ENCODE measurements at places on chromosomes 3 and 15. TPM values are rescaled to one million over a fixed set of nuclear protein-coding genes. Genes with fewer than 3 reads are reported as not detected.

Gene RNF7
- total RNA-seq: 69.3 TPM

Gene STIMATE
- 42.4 TPM for total RNA-seq

Gene JAGN1
- 23.8 TPM for total RNA-seq

Gene SLC28A2
- total RNA-seq: 0.21 TPM

Gene TRMT10C
- 17.4 TPM for total RNA-seq

Gene IL16
- total RNA-seq: 34.6 TPM

Gene KLHL40
- total RNA-seq: not detected

- H3K4me3 ChIP-seq: no peak overlapping the region
- no peaks in the 10 kb centered on the region for H3K27me3 ChIP-seq
- no peak overlapping the region for H3K27ac ChIP-seq
- H3K4me1 ChIP-seq: no peaks in the 10 kb centered on the region
- H3K36me3 ChIP-seq: no peaks in the 10 kb centered on the region
- no peak for DNase-seq
These were observed 13.3 kb upstream of the OR5K1 start for GRCh38 chr3:98449606-98450193.

- H3K27me3 ChIP-seq: no peaks in the 10 kb centered on the region
- no peak for DNase-seq
- no peaks in the 10 kb centered on the region for H3K4me1 ChIP-seq
These were observed 48.4 kb downstream of the AGTR1 start for GRCh38 chr3:148746053-148746452.

DNA sequence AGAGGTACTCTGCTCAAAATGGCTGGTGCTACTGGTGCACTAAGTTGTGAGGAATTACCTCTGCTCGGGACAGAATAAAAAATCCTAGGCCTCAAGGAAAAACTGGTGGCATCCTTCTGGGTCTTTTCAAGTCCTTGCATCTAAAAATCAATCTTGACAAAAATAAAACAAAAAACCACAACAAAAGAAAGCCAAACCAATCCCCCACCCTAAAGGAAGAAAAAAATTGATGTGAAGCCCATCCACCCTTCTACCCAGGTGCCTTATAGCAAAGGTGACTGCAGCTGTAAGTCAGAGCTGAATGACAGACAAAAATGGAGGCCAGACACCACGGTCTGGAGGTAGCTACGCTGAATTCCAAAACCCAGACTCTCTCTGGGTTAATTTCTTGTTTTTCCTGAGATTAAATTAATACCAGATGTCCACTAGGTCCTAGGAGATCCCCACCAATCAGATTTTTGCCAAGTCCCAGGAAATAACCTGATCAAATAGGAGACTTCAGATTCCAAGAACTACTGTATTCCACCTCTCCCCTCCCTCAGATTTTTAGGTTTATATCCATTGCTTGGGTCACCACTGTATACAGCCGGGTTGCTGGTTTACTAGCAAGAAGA is 33.5 kb downstream of the ABCC5 start:
- no peak overlapping the region for H3K4me3 ChIP-seq
- no peak overlapping the region for H3K27ac ChIP-seq
- no peak for DNase-seq
- no peaks in the 10 kb centered on the region for H3K27me3 ChIP-seq

- H3K36me3 ChIP-seq: no peaks in the 10 kb centered on the region
- no peak for DNase-seq
- no peak overlapping the region for H3K27ac ChIP-seq
- no peak overlapping the region for H3K4me3 ChIP-seq
- H3K4me1 ChIP-seq: peaks cover 12% of the 10 kb centered on the region
These were observed 149.4 kb downstream of the SNRK start for GRCh38 chr3:43435706-43436105.

DNA sequence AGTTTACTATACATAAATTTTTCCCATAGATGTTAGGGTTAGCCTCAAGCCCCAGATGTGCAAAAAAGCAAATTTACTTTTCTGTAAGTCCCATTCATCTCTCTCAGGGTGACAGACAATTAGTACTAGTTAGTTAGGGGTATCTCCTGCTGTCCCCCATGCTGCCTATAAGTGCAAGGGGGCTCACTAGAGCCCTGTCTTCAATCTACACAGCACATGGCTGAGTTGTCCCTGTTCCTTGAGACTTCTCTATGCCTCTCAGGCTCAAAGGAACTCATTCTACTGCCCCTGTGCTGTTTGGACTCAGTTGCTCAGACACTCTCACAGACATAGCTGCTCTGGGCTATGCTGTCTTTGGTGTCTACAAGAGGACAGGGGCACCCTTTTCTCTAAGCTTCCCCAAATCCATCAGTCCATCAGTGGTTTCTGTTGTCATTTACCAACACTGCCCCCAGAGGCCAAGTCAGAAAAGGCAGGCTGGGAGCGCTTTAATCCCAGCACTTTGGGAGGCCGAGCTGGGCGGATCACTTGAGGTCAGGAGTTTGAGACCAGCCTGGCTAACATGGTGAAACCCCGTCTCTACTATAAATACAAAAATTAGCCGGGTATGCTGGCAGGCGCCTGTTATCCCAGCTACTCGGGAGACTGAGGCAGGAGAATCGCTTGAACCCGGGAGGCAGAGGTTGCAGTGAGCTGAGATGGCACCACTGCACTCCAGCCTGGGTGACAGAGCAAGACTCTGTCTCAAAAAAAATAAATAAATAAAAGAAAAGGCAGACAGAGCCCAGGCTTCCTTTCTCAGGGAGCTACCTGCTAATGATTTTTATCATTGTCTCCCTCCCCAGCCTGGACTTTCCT is 31.4 kb upstream of the PRTG start:
- H3K36me3 ChIP-seq: no peaks in the 10 kb centered on the region
- no peaks in the 10 kb centered on the region for H3K4me1 ChIP-seq
- H3K27me3 ChIP-seq: no peaks in the 10 kb centered on the region
- H3K27ac ChIP-seq: no peak overlapping the region
- H3K4me3 ChIP-seq: no peak overlapping the region

- H3K4me3 ChIP-seq: no peak overlapping the region
- H3K27me3 ChIP-seq: no peaks in the 10 kb centered on the region
- no peak for DNase-seq
- H3K4me1 ChIP-seq: no peaks in the 10 kb centered on the region
- H3K27ac ChIP-seq: no peak overlapping the region
- H3K36me3 ChIP-seq: no peaks in the 10 kb centered on the region
These were observed 11.6 kb upstream of the CILP start for GRCh38 chr15:65222891-65223290.

GRCh38 chr15:65411465-65412071 is 11.2 kb downstream of the IGDCC4 start:
- no peaks in the 10 kb centered on the region for H3K36me3 ChIP-seq
- H3K27ac ChIP-seq: no peak overlapping the region
- H3K4me3 ChIP-seq: no peak overlapping the region

DNA sequence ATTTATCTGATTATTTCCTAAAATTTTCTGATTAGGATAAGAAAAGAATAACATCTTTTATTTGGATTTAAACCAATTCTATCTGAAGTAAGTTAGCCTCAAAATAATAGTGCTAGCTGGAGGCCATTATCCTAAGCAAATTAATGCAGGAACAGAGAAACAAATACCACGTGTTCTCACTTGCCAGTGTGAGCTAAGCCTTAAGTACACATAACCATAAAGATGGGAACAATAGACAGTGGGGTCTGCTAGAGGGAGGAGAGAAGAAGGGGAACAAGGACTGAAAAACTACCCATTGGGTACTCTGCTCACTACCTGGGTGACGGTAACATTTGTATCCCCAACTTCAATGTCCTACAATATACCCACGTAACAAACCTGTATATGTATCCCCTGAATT is 31.3 kb upstream of the LYSMD4 start:
- no peak overlapping the region for H3K27ac ChIP-seq
- DNase-seq: no peak
- H3K4me1 ChIP-seq: no peaks in the 10 kb centered on the region
- H3K36me3 ChIP-seq: no peaks in the 10 kb centered on the region
- no peaks in the 10 kb centered on the region for H3K27me3 ChIP-seq
- H3K4me3 ChIP-seq: no peak overlapping the region

- no peaks in the 10 kb centered on the region for H3K36me3 ChIP-seq
- no peak for DNase-seq
- peaks cover 8% of the 10 kb centered on the region for H3K4me1 ChIP-seq
- H3K27me3 ChIP-seq: no peaks in the 10 kb centered on the region
- H3K27ac ChIP-seq: no peak overlapping the region
These were observed 97.6 kb upstream of the STRIT1 start for GRCh38 chr3:155391104-155391503.

GRCh38 chr15:51735228-51736010 is 2.0 kb downstream of the LYSMD2 start:
- H3K4me1 ChIP-seq: peaks cover 51% of the 10 kb centered on the region
- no peaks in the 10 kb centered on the region for H3K27me3 ChIP-seq
- H3K36me3 ChIP-seq: no peaks in the 10 kb centered on the region
- DNase-seq: no peak
- no peak overlapping the region for H3K27ac ChIP-seq

DNA sequence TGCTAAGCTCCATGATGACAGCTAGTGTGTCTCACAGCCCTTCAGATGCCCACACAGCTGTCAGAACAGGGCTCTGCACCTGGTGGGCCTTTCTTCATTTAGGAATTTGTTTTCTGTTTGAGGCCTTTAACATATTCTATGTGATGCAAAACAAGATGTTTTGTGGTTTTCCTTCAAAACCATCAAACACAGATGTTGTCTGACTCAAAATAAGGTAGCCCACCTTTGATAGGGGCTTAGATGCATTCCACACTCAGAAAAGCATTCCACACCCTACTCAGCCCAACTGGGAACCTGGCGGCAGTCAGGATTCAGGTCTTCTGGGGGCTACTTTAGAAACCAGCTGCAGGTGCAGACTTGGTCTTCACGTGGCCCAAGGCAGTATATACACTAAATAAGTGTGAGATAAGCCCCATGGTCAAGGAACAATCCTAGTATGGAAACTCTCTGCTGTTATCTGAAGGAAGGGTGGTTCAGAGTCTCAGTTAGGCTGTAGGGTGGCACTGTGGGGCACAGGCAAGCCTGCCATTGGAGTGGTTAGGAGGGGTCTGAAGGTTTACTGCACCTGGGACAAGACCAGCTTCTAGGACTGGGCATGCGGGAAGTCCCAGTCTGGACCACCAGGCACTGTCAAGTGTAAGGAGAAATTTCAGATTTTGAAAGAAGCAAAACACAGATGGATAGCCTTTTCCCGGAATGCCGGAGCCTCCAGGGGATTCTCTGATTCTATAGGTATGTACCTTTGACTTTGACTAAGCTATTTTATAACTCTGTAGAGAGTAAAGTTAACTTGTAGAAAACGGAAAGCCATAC is 20.1 kb downstream of the LRRC2 start:
- no peak overlapping the region for H3K4me3 ChIP-seq
- no peaks in the 10 kb centered on the region for H3K27me3 ChIP-seq
- H3K27ac ChIP-seq: no peak overlapping the region
- no peak for DNase-seq

- H3K4me1 ChIP-seq: no peaks in the 10 kb centered on the region
- no peak overlapping the region for H3K4me3 ChIP-seq
- no peaks in the 10 kb centered on the region for H3K27me3 ChIP-seq
- H3K36me3 ChIP-seq: peaks cover 99% of the 10 kb centered on the region
- DNase-seq: no peak
These were observed 9.6 kb upstream of the RCCD1 start for GRCh38 chr15:90945091-90945490.

GRCh38 chr15:45084163-45084562 is 29.8 kb downstream of the DUOX2 start:
- no peaks in the 10 kb centered on the region for H3K4me1 ChIP-seq
- peaks cover 15% of the 10 kb centered on the region for H3K27me3 ChIP-seq
- H3K4me3 ChIP-seq: no peak overlapping the region
- no peak overlapping the region for H3K27ac ChIP-seq
- no peaks in the 10 kb centered on the region for H3K36me3 ChIP-seq
